ENCODE measurements at places on chromosomes 3 and 15.
A peak's percentile ranks its signal among the peaks of the same experiment; 100 is the strongest.

- DNase-seq = no peak
Observed at GRCh38 chr3:134228035-134228434, 22.6 kb downstream of the RYK start.

GRCh38 chr3:36906504-36907149, 38.2 kb downstream of the TRANK1 start:
- no peak for DNase-seq

DNA sequence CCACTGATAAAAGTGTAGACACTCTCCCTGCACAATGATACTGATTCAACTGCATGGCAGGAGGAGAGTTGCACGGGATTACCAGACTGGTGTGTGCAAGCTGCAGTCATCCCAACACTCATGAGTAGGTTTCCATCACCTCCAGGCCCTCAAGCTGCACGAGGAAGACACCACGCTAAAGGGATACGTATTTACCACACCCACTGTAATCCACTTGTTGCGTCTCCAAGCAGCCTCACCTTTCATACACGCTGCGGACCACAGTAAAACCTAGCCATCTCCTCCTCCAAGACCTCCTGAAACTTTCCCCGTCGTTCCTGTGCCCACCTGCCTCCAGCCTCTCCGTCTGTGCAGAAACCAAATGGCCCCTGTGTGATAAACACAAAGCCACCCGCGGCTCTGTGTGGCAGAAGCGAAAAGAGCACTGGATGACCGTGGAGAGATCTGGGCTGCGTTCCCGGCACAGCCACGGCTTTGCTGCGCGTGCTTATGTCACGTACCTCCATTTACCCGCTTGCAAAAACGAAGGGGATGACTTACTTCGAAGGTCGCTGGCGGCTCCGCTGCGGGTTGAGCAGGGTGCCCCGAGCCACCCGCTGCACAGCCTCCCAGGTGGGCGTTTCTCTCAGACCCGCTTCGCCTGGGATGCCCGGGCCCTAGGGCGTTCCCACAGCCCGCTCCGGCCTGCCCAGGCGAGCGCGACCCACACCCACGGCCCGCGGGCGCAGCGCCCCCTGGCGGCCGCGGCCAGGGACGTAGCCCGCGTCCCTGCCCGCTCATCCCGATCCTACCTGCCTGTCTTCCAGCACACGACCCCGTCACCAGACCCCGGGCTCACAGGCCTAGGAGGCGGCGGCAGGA, 643 bp downstream of the ABCC5 start:
- DNase-seq = peak; percentile 74

GRCh38 chr15:87660251-87661129, 596.0 kb downstream of the NTRK3 start:
- no peak for DNase-seq

GRCh38 chr3:64216274-64217147, 8.8 kb downstream of the PRICKLE2 start:
- DNase-seq = peak; percentile 33

DNA sequence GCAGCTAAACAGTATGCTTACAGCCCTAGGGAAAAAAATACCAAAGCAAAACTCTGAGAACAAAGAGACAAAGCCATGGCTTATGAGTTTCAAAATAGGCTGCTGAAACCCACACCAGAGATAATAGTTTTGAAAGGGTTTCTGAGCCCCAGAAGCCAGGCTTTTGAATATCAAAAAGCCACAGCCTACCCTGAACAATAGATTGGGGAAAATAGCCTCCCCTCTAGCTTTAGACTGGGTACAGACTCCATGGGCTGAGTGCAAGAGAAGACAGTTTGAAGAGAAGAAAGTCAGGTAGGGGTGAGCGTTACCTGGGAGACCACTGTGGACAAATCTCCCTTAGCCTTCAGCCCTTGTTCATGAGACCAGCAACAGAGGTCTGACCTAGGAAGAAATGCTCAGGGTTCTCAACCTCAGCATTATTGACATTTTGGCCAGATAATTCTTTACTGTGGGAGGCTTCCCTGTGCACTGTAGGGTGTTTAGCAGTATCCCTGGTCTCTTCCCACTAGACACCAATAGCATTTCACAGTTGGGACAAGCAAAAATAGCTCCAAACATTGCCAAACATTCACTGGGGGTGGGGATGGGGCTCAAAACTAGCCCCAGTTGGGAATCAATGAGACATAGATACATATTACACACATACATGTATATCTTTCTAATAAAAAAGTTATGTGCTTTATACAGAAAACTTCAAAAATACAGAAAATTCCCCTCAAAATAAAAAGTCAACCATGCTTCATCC, 11.6 kb upstream of the TAFA4 start:
- no peak for DNase-seq

DNA sequence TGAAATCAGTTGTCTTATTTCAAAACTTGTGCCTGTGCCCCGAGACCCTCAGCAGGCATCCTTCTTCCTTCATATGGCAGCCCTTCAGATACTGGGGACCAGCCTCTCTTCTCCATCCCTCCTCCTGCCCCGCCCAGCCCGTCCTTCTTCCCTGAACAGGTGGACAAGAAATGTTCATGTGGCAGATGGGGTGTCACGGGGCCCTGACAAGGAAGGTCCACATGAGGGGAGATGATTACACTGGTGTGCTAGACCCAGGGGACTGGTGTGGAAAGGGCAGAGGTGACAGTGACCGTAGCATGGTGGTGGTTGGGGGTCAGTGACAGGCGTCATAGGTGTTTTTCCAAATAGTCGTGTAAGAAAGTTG, 150.9 kb downstream of the CHDH start:
- DNase-seq = no peak

GRCh38 chr15:78168608-78169007, 19.4 kb downstream of the IDH3A start:
- no peak for DNase-seq
